ENCODE measurements at places on chromosomes 5 and 9. TPM values are rescaled to one million over a fixed set of nuclear protein-coding genes. Genes with fewer than 3 reads are reported as not detected.

GRCh38 chr9:93549611-93550010 lies 26.8 kb upstream of the PHF2 start:
- no peaks in the 10 kb centered on the region for H3K27me3 ChIP-seq
- no peak overlapping the region for H3K4me3 ChIP-seq
- DNase-seq, result no peak

- no peaks in the 10 kb centered on the region for H3K36me3 ChIP-seq
- no peaks in the 10 kb centered on the region for H3K27me3 ChIP-seq
- no peak overlapping the region for H3K4me3 ChIP-seq
- H3K27ac ChIP-seq, result peak overlapping the region; percentile 89
- DNase-seq, result no peak
Observed at GRCh38 chr9:12785260-12785770, 10.5 kb downstream of the LURAP1L start.

DNA sequence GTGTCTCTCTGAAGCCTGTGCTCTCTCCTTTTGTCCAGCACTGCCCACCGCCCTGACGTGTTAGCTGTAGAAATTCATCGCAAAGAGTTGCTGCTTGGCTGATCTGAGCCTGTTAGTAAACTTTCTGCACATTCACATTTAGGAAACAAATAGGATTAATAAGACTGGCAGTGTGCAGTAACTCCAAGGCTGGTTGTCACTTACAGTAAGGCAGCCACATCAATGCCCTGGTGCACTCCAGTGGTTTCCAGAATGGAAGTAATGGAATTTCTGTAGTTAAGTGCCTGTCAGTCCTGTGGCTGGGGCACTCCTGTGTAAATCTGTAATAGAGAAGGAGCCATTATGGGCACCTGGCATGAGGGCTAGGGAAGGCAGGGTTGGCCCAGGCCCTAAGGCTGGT lies 70.6 kb downstream of the DOCK2 start:
- no peaks in the 10 kb centered on the region for H3K4me1 ChIP-seq
- no peak overlapping the region for H3K4me3 ChIP-seq
- H3K27me3 ChIP-seq, result no peaks in the 10 kb centered on the region

GABRB2 gene
- total RNA-seq, result 1.5 TPM

DNA sequence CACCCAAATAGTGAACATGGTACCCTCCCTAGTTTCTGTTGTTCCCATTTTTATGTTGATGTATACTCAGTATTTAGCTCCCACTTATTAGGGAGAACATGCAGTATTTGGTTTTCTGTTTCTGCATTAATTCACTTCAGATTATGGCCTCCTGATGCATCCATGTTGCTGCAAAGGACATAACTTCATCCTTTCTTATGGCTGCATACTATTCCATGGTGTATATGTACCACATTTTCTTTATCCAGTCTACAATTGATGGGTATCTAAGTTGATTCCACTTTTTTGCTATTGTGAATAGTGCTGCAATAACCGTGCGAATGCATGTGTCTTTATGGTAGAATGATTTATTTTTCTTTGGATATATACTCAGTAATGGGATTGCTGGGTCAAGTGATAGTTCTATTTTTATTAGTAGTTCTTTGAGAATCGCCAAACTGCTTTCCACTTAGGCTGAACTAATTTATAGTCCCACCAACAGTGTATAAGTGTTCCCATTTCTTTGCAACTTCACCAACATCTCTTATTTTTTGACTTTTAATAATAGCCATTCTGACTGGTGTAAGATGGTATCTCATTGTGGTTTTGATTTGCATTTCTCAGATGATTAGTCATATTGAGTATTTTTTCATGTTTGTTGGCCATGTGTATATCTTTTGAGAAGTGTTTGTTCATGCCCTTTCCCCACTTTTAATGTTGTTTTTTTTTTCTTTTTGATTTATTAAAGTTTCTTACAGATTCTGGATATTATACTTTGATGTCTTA lies 79.6 kb downstream of the SMIM15 start:
- no peaks in the 10 kb centered on the region for H3K36me3 ChIP-seq
- DNase-seq, result no peak
- H3K4me3 ChIP-seq, result no peak overlapping the region

ANKRD33B gene
- 10.5 TPM for total RNA-seq

DNA sequence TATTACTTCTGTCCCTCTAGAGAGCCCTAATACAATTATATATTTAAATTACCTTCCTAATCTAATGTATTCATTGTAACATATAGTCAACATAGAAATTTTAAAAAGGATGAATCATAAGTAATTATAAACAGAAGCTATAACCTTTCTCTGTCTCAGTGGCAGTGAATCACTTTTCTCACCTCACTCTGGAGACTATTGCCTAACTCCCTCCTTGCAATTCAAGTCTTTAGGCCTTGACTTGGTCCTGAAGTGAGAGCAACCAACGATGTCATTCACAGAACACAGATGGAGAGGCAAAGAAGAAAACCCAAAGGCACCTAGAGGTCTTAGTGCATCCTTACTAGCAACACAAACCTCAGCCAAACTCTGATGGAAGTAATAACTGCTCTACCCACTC lies 133.3 kb upstream of the DPYSL3 start:
- H3K4me3 ChIP-seq, result no peak overlapping the region
- no peak overlapping the region for H3K27ac ChIP-seq
- H3K36me3 ChIP-seq, result no peaks in the 10 kb centered on the region
- no peaks in the 10 kb centered on the region for H3K27me3 ChIP-seq
- no peaks in the 10 kb centered on the region for H3K4me1 ChIP-seq

GRCh38 chr9:102237094-102237493 lies 498.6 kb upstream of the GRIN3A start:
- no peak for DNase-seq
- H3K36me3 ChIP-seq, result no peaks in the 10 kb centered on the region
- H3K4me1 ChIP-seq, result no peaks in the 10 kb centered on the region
- H3K27ac ChIP-seq, result no peak overlapping the region

DRD1 gene
- not detected for total RNA-seq

DNA sequence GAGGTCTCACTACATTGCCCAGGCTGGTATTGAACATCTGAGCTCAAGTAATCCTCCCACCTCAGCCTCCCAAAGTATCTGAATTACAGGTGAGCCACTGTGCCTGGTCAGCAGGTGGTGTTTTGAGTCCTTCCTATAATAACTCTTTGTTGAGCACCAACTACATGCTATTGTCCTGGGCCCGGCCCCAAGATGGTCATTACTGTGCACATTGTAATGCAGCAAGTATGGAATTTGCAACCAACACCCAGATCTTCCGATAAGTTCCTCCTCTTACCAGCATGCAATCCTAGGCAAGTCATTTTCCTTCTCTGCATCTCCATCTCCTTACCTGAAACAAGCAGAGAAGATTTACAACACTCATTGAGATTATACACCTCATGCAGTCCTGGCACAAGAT lies 510.3 kb upstream of the KLF4 start:
- H3K27ac ChIP-seq, result no peak overlapping the region
- no peak overlapping the region for H3K4me3 ChIP-seq
- no peak for DNase-seq
- no peaks in the 10 kb centered on the region for H3K36me3 ChIP-seq
- H3K27me3 ChIP-seq, result no peaks in the 10 kb centered on the region
- H3K4me1 ChIP-seq, result no peaks in the 10 kb centered on the region

DNA sequence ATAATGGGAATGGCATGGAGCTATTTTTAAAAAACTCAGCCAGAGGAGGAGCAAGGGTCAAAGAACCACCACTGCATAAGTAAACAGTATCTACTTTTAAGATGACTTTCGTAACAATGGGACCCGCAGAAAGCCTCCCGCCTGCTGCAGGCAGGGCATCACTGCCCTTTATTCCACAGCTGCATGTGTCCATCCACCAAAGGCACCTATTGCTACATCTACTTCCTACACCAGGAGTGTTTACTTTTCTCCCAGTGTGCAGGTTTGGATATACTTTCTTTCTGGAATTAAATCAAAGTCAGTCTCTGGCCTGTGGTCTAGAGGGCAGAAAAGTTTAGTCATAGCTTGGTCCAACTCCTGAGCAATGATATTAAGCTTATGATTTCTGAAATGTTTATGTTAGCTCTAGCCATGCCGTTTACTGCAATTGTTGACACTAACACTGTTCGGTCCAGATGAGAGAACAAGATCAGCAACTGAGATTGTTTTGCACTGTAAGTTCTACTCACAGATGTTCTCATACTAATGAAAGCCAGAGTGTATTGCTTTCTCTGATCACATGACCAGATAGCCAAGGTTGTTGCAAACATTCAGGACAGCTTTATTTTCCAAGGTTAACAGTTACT lies 391.5 kb downstream of the FGF10 start:
- H3K27me3 ChIP-seq, result no peaks in the 10 kb centered on the region
- no peak for DNase-seq
- no peak overlapping the region for H3K4me3 ChIP-seq
- H3K27ac ChIP-seq, result no peak overlapping the region

CLIC3 gene
- 112 TPM for total RNA-seq

DNA sequence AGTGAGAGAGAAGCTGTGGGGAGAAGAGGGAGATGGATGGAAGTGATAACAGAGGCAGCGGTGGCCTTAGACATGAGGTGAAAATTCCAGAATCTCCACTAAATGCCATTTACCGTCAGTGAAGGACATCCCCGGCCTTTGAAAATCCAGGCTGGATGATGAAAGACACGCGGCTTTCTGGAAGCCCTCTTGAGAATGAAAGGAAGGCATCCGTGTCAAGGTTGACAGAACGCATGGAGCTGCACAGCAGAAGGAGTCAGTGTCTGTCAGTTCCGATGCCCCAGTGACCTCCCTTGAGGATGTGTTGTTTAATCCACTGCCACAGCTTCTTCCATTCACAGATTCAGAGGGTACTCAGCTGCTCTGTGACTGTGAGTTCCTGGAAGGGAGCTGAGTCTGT lies 114.9 kb downstream of the ICE1 start:
- DNase-seq, result no peak
- no peaks in the 10 kb centered on the region for H3K27me3 ChIP-seq
- H3K4me1 ChIP-seq, result no peaks in the 10 kb centered on the region
- no peak overlapping the region for H3K27ac ChIP-seq
- H3K36me3 ChIP-seq, result no peaks in the 10 kb centered on the region
- H3K4me3 ChIP-seq, result no peak overlapping the region

PRR16 gene
- total RNA-seq, result 4.7 TPM

- H3K36me3 ChIP-seq, result no peaks in the 10 kb centered on the region
- no peak overlapping the region for H3K4me3 ChIP-seq
- no peaks in the 10 kb centered on the region for H3K27me3 ChIP-seq
Observed at GRCh38 chr5:79605560-79605959, 6.7 kb upstream of the TENT2 start.

GRCh38 chr9:135716045-135716444 lies 14.1 kb downstream of the KCNT1 start:
- no peaks in the 10 kb centered on the region for H3K27me3 ChIP-seq
- no peaks in the 10 kb centered on the region for H3K36me3 ChIP-seq
- H3K27ac ChIP-seq, result no peak overlapping the region
- no peak for DNase-seq
